ENCODE measurements at places on chromosomes 11 and 22. TPM values are rescaled to one million over a fixed set of nuclear protein-coding genes. Genes with fewer than 3 reads are reported as not detected.

GRCh38 chr11:69957849-69958248 lies 120.3 kb upstream of the ANO1 start:
- no peak for DNase-seq

The DCHS1 gene
- total RNA-seq, result 0.24 TPM

The SPDYC gene
- total RNA-seq, result not detected

The SLN gene
- not detected for total RNA-seq

GRCh38 chr11:61131998-61132555 lies 29.1 kb downstream of the VPS37C start:
- DNase-seq, result no peak

DNA sequence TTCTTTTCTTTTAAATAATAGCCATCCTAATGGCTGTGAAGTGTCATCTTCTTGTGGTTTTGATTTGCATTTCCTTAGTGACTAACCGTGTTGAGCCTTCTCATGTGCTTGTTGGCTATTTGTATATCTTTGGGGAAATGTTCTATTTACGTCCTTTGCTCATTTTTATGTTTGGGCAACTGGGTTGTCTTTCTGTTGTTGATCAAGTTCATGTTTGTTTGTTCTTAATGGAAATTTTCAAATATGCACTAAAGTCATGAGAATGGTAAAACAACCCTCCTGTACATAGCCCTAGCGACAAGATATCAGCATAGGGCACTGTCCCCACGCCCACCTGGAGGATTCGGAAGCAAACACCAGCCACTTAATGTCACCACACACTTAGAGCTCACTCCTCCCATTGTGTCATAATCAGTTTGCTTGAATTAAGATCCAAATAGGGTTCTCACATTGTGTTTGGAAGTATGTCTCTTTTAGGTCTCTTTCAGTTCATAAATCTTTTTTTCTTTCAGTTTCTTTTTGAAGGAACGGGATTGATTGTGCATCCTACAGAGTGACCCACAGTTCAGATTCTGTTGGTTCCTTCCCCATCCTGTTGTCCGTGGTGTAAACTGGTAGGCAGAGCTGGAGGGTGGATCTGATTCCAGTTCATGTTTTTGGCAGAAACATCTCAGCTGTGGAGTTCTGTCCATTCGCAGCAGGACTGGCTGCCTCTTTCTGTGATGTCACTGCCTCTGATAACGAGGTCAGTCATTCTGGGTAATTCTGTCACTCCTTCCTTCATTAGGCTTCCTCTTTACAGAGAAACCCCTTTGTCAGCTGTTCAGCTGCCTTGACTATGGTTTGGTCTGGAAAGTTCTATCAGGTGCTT lies 26.4 kb upstream of the ADORA2A start:
- DNase-seq, result no peak

The RAB36 gene
- total RNA-seq, result not detected

GRCh38 chr22:30668386-30668710 lies 673 bp upstream of the DUSP18 start:
- no peak for DNase-seq

DNA sequence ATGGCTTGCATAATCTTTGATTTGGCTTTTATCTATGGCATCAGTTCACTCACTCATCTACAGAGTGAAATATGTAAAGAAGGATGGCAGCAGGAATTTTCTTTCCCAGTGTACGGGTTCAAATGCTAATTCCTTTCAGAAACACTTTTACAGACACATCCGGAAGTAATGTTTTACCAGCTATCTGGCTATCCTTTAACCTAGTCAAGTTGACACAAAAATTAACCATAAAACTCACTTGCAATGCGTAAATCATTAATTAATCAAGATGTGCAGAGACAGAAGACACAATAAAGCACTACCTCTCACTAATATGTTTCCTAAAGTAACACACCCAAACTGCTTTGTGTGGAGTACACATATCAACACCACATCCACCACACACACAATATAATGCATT lies 378.9 kb upstream of the ANO3 start:
- no peak for DNase-seq

The SPI1 gene
- not detected for total RNA-seq

GRCh38 chr22:17218341-17218740 lies 894 bp downstream of the ADA2 start:
- no peak for DNase-seq

DNA sequence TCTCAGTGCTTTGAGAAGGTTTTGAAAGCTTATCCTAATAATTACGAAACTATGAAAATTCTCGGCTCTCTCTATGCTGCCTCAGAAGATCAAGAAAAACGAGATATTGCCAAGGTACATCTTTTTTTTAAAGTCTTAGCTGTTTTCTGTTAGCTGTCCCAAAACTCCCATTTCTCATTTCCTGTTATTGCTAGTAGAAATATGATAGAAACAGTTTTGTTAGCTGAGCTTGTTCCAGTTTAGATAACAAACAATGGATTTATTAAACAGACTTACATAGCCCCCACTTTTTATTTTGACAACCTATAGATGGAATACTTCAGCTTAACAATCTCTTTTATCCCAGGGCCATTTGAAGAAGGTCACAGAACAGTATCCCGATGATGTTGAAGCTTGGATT lies 12.7 kb downstream of the CTR9 start:
- DNase-seq, result no peak

GRCh38 chr22:37353839-37354238 lies 71.5 kb downstream of the CYTH4 start:
- no peak for DNase-seq

- no peak for DNase-seq
Observed at GRCh38 chr11:29280452-29280851, 736.4 kb downstream of the KCNA4 start.

- no peak for DNase-seq
Observed at GRCh38 chr22:45884201-45885062, 92.5 kb downstream of the WNT7B start.

DNA sequence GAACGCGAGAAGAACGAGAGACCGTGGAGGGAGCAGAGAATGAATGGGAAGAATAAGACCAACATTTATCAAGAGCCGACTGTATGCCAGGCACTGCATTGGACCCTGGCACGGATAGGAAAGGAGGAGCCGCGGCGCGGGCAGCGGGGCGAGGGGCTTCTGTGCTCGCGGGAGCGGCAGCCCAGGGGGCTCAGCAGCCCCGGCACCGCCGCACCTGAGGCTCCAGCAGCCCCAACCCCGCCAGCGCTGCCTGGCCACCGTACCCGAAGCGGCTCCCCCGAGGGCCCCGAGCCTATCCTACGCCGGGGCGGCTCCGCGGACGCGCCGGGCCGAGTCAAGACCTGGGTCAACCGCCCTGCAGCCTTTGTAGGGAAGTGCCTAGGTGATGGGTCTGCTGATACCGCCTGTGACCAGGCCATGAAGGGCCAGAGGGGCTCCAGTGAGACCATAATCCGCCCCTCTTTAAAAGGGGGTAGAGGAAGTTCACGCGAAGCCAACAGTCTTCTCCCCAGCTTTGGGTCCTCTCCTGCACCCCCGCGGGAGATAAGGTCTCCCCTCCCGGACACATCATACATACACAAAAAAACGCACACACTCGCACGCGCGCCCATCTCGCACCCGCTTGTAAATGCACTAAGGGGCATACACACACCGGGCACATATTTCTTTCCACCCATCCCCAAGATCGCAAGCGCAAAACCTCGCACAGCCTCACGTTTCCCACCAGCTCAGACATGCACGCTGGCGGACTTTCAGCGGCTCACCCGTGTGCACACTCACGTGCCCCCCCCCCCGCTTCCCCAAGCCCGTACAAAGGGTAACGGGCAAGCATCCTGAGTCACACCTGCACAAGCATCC lies 935 bp upstream of the RTN4RL2 start:
- DNase-seq, result no peak

GRCh38 chr22:22995166-22995565 lies 75.2 kb upstream of the GNAZ start:
- no peak for DNase-seq

The RBM4 gene
- total RNA-seq, result 131 TPM

- DNase-seq, result no peak
Observed at GRCh38 chr22:17121233-17122195, at the start of gene TMEM121B. Gene TMEM121B (minus strand): TSS chr22:17121360. CDS start chr22:17121127, 233 bp downstream.

- no peak for DNase-seq
Observed at GRCh38 chr22:28999510-28999909, 62.1 kb downstream of the C22orf31 start.

DNA sequence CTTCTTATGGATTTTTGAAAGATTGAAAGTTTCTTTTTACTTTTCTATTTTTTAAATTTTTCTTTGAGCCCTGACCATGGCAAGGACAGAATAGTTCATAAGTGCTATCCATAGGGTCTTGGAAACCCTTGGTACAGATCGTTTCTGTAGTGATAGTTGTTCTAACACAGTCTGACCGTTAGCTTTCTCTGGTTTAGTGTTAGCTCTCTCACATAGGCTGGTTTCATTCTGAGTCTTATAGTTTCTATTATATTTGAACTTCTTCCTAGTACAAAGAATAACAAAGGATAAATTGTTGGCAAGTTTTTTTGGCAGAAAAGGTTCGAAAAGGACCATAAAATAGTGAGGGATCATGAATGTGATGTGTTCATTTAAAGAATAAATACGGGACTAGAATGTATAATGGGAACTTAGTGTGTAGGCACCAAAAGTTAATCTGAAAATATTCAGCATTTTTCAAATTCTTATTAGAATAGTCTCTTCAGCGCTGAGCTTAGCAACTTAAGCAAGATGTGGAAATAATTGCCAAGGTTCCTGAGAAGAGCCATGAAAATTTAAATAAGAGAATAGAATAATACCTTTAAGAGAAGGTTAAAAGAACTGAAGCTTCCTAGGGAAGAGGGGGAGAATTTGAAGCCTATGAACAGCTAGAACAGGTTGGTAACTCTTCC lies 24.1 kb downstream of the FDX1 start:
- DNase-seq, result no peak

GRCh38 chr11:75536786-75537641 lies 11.3 kb upstream of the GDPD5 start:
- peak; percentile 35 for DNase-seq

GRCh38 chr22:46027211-46028105 lies 50.5 kb upstream of the WNT7B start:
- no peak for DNase-seq

DNA sequence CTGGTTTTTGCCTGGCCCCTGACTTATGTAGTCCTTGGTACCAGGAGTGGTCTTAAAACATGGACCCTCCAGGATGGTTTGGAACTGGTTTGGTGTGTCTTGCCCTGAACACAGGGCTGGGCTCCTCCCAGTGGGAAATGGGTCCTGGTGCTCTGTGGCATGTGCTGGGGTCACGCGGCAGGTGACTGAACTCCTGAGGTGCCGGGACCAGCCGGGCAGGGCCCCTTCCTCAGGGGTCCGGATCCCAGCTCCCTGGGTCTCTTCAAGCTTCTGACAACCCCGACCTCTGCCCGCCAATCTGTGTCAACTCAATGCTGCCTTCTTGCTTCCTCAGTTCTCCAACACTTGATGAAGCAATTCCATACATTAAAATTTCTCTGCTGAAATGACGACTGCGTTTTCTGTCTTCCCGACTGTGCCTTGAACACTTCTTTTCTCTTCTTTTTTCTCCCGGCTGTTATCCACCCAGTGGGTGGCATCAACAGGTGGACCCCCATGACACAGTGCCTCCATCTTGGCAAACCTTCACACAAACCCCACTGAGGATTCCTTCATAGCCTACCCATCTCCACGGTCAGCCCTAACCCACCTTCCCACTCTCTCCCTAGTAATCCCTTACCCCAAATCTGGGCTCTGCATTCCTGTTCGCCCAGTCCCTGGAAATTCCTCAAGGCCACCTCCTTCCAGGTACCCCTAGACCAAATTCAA lies 4.4 kb downstream of the IFT27 start:
- DNase-seq, result no peak

DNA sequence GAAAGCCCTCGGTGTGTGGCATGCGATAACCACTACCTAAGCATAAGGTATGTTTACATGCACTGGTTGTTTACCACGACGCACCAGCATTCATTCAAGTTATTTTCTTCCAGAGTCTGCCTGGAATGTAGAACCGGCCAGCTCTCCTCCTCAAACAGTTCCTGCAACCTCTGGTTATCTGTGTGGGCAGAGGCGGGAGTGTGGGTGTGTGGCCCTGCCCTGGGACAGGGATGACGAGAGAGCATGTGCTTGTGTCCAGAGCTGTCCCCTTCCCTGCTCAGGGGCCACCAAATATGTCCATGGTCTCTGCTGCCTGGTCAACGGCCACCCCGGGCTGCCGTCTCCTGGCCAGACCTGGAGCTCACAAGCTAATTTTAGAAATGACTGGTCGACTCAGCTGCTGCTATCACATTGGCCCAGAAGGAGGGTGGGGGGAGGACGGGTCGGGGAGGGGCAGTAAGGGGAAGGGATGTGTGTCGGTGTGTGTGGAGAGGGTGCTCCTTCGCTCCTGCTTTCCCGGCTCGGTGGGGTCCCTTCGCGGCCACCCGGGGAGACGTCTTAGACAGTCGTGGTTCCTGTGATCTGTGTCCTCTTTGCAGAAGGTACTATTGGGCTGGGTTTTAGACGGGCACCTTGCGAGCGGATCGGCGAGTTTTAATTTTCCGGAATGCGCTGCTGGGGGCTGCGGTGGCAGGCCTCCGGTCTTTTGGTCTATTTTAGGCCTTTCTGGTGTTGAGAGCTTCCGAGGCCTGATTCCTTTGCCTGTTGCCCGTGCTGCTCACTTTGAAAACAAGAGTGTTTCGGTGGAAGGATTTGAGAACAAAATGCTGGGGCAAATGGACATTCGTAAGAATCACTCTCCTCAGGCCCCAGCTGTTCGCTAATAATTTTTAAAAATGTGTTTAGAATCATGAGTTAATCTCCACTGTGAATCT lies at the start of gene MYO18B:
MYO18B (plus strand) TSS at position 497 of the 935 bp plus-strand sequence. CDS start 18,905 bp downstream, outside the sequence.
- DNase-seq, result no peak

GRCh38 chr11:6531267-6531752 lies 34.2 kb downstream of the DNHD1 start:
- DNase-seq, result peak; percentile 16

- DNase-seq, result no peak
Observed at GRCh38 chr11:45451766-45452440, 165.8 kb upstream of the SYT13 start.

- peak; percentile 25 for DNase-seq
Observed at GRCh38 chr22:31230871-31231621, 18.9 kb downstream of the LIMK2 start.

The LDLRAD3 gene
- total RNA-seq, result 0.76 TPM

GRCh38 chr11:132895340-132895739 lies 637.0 kb downstream of the OPCML start:
- no peak for DNase-seq

GRCh38 chr11:75797792-75798191 lies 17.2 kb upstream of the UVRAG start:
- DNase-seq, result no peak

Measured in activated T-helper 1 cell treated with anti-CD3 and anti-CD28 coated beads, Interleukin-12 subunit alpha, Interleukin-12 subunit beta, Interleukin-2, Interleukin-4 antibody, amounts not matched to agents 30 ng/mL and 10 ng/mL and 1 ng/mL, durations not matched to agents 14 hours and 24 hours and 36 hours (primary cell).